ENCODE measurements at places on chromosomes 2 and 18.

GRCh38 chr2:46260305-46260704, 36.9 kb upstream of the EPAS1 start:
- no peak for DNase-seq

GRCh38 chr2:101717071-101717845, 19.8 kb downstream of the MAP4K4 start:
- no peak for DNase-seq

GRCh38 chr2:95382686-95383634, 19.5 kb upstream of the FAHD2A start:
- no peak for DNase-seq

DNA sequence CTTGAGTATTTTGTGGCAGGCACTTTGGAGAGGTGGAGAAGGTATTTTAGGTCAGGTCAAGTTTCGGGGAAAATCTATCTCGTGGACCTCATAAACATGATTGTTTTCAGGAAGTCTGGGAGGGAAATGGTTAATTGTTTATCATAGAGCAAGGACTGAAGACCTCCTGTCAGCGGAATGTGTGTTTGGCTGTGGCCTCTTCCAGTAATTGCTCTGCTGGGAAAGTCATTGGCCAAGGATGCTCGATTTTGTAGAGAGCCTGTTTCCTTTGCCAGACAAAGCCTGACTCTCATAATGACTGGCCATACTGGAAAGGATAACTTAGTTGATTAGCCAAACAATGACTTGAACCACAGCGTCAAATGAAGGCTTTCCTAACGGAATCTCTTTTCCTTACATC, 30.0 kb downstream of the IL1R2 start:
- no peak for DNase-seq

DNA sequence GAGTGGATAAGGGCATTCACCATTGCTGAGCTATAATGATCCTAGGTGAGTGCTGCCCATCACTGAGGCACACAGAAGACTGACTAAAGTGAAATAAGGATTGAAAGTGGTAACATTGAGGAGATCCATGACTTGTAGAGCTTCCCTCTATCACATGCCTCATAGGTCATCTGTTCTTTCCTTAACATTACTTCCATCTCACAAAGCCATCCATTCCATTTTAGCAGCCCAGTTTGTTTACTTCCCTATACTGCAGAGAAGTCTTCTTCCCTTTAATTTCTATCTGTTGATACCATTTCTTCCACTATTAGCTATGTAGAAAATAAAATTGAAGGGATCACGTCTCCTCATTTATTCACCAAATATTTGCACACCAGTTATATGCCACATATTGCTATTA, 32.1 kb downstream of the ME2 start:
- DNase-seq = no peak

GRCh38 chr2:106990297-106990696, 104.3 kb upstream of the ST6GAL2 start:
- DNase-seq = no peak

DNA sequence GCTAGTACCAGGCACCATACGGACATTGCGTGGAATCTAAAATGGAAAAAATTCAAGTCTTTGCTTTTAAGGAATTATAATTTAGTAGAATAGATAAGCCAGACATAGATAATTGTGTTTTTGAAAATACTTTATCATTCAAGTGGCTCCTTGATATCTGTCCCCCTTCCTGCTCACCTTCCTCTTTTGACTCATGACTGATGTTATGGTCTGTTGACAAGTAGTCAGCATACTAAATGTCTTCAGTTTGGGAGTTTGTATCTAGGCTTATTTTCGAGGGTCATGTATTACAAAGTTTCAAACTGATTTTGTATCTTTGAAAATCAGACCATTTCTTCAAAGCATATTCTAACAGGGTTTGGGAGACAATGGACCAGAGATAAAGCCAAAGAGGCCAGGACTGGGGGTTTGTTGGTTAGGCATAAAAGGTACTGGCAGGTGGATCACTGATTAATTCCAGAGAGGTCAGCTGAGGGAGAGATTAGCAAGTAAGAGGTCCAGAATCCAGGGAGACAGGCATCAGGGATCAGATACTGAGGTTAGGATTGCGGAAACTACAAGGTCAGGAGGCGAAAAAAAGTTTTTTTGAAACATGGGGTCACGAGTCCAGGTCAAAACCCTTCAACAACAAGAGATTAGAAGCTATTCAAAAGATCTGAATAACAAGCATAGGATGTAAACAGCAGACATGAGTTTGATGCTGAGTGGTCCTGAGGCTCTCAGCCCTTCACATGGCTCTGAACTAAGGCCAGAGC, 31.5 kb upstream of the KLHL14 start:
- no peak for DNase-seq
